ENCODE measurements at places on chromosomes 4 and X. TPM values are rescaled to one million over a fixed set of nuclear protein-coding genes. Genes with fewer than 3 reads are reported as not detected.

NUDT11 gene
- 35.0 TPM for total RNA-seq

TNIP3 gene
- total RNA-seq: not detected

GRCh38 chr4:185542626-185543315 lies 7.5 kb upstream of the PDLIM3 start:
- DNase-seq: no peak

GRCh38 chr4:128335541-128335940 lies 47.9 kb upstream of the PGRMC2 start:
- DNase-seq: no peak

CXCR3 gene
- not detected for total RNA-seq

FDCSP gene
- total RNA-seq: not detected

DNA sequence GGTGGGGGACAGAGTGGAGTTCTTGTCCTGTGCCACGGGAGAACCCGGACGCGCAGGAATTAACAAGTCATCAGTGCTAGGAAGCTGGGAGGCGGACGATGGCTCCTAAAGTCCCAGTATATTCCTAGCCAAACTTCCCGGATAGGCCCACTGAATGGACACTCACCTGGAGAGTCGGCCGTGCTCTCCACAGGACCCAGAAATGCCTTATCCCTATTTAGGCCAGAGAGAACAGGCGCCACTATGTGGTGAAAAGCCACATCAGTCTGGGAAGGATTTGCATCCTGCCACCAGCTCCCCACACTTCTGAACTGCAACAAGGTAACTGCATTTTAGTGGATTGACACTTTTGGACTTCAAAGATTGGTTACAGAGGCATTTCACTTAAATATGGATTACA lies 1.1 kb downstream of the CFAP299 start:
- peak; percentile 54 for DNase-seq

TNMD gene
- total RNA-seq: 24.2 TPM

GRCh38 chr4:77538144-77538543 lies 67.5 kb upstream of the CXCL13 start:
- no peak for DNase-seq

MAPK10 gene
- 11.6 TPM for total RNA-seq

GRCh38 chr4:106615961-106616360 lies 247.4 kb upstream of the GIMD1 start:
- DNase-seq: no peak

TRO gene
- total RNA-seq: 53.7 TPM

DNA sequence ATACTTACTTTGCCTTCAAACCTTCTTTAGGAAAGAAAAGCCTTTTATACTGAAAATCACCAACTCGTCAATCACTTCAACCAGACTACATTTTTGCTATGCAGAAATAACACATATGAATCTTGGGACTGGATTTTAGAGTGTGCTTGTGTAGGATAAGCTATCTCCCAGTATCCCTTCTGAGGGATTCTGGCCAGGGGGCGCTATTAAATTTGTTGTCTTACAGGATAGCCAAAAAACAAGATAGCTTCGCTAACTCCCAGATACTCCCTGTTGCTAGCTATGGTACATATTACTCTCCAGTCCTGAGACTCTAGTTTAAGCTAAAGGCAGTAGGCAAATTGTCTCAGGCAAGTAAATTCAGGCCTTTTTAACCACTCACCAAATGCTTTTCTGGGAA lies 167.2 kb downstream of the LHFPL1 start:
- peak; percentile 4 for DNase-seq

- no peak for DNase-seq
These were observed 42.2 kb upstream of the SMIM10 start for GRCh38 chrX:134948333-134949241.

DNA sequence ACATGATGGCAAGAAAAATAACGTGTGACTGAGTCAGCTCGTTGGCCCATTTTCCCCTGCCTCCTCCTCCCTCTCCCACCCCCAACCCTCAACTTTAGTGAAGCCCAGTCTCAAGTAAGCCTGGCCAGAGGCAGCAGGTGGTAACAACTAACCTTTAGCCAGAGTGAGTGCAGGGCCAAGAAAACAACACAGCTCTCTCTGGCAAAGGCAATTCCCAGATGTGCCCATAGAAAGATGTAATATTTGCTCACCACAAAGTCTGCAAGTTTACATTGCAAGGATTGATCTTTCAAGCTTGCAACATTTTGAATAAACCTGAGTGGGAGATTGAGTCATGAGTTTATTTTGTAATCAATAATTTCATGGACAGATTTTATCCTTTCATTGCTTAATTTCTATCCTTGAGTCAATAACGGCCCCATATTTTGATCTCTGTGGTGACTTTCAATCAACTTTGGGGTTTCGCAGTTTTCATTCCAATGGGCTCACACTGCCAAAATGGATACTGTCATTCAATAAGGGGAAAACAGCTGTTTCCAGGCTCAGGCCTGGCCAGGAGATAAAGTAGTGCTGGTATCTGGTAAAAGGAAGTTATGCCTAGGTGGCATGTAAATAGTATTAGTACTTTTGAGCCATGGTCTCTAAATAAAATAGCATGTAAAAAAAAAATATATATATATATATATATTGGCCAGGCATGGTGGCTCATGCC lies 130.7 kb upstream of the TMEM164 start:
- no peak for DNase-seq

MECP2 gene
- 24.2 TPM for total RNA-seq

DNA sequence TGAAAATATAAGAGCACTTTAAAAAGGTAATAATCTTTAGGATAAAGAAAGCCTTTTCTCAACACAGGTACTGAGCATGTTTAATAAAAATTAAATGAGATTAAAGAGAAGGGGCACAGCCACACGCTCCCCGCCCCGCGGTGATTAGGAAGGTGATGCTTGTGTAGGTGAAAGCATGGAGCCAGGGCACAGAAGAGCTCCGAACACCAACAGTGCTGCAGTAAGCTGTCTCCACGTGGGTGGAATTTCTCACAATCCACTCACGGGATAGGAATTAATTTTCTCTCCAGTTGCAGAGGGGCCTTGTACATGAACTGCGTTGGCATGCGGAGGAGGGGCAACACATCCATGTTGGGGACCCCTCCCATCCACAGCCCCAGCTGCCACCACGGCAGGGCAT lies 27.0 kb downstream of the DCTD start:
- DNase-seq: no peak

DNA sequence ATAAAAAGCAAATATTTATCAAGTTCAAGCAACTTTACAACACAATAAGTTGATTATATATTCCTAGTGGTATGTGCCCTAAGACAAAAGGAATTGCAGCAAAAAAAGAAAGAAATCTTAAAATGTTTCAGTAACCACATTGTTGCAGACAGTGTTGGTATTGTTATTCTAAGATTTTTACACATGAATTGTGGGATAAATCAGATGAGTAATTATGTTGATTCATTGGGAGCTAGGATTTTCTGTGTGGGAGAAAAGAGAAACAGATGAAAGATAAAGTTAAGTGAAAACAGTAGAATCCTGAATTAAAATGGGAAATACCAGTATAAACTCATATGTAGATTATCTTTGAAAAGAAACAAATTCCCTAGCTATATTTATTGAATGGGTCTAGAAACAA lies 362.4 kb downstream of the PPP3CA start:
- no peak for DNase-seq

PDCL2 gene
- not detected for total RNA-seq

EDA2R gene
- total RNA-seq: 0.80 TPM

GRCh38 chrX:20951016-20951810 lies 423.0 kb upstream of the CNKSR2 start:
- no peak for DNase-seq

POU4F2 gene
- not detected for total RNA-seq

GUCY1B1 gene
- 5.1 TPM for total RNA-seq

DNA sequence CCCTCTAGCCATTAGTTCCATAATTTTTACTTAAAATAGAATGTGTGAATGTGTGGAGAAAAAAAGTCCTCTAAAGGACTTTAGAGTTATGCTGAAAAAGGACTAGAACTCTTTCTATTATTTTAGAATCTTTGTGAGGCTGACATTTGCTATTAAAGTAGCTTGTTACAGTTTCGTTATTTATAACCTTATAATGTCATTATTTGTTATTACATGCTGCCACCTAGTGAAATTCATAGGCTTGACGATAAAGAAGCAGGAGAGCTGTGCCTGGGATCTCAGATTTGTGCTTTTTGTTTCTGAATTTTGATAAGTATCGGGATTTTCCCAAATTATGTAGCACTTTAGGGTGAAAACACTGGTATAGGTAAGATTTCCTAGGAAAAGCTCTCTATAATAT lies 38.5 kb upstream of the TAPT1 start:
- peak; percentile 21 for DNase-seq

DNA sequence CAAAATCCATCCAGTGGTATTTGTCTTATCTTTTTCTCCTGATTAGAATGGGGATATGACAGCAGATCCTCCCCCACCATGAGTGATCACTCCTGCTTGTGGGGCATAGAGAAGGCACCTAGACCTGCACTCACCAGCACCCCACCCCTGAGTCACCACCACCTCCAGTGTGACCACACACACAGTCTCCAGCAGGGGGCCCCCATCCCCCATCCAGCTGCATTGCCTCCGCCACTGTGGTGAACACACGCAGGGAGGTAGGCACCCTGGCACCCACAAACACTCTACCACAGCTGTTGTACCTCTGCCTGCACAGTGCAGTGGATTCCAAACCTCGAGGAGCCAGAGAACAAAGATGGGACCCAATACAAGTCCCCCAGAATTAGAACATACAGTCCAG lies 9.0 kb upstream of the MAGEA8 start:
- DNase-seq: peak; percentile 61

DNA sequence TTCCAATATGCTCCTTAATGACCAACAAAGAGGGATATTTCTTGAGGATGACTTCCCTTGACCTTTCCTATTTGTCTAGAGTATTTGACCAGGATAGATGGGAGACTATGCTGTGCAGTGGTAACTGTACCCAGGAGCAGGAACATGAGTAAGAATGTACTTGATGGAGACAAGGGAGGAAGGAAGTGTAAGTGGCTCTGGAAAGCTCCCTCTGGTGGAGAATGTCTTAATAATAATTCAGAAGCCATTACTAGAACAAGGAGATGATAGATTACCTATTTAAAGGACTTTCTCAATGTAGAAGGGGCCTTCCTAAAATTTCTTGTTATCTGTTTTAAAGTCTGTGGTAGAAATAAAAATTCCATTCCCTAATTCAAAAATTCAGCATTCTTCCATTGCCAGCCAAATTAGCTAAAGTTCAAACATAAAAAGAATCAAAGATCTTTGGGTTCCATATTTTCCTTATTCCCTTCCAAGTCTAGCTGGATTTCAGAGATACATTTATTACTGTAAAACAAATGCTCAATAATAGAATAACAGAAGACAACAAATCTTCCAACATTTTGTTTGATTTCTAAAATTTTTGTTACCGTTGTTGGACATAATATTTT lies 83.8 kb downstream of the GRID2 start:
- DNase-seq: peak; percentile 2
